ENCODE measurements at places on chromosomes 1 and 21. TPM values are rescaled to one million over a fixed set of nuclear protein-coding genes. Genes with fewer than 3 reads are reported as not detected.

The PSMG1 gene
- 32.2 TPM for total RNA-seq

The KIAA1614 gene
- 5.9 TPM for total RNA-seq

The TFF3 gene
- total RNA-seq: 0.87 TPM

The OR2T11 gene
- not detected for total RNA-seq

The AADACL4 gene
- total RNA-seq: not detected

The RGS8 gene
- not detected for total RNA-seq

The EPHB2 gene
- 136 TPM for total RNA-seq

The FCMR gene
- total RNA-seq: 0.05 TPM

The ACTRT2 gene
- total RNA-seq: not detected

The CLCA2 gene
- 0.17 TPM for total RNA-seq

The S100A1 gene
- total RNA-seq: 9.7 TPM

The LIN28A gene
- total RNA-seq: not detected

The GOLPH3L gene
- total RNA-seq: 13.4 TPM

The LRRC8C gene
- 5.7 TPM for total RNA-seq

The SLAMF8 gene
- total RNA-seq: 0.30 TPM

The PKP1 gene
- 0.15 TPM for total RNA-seq

The TRPM2 gene
- total RNA-seq: 0.52 TPM

The DNASE2B gene
- not detected for total RNA-seq

The FCRL5 gene
- total RNA-seq: not detected

The SHISA4 gene
- 16.1 TPM for total RNA-seq

The RNU1-4 gene
- total RNA-seq: under 0.01 TPM

The NBPF6 gene
- total RNA-seq: not detected

The BATF3 gene
- 0.55 TPM for total RNA-seq

The RGS7 gene
- total RNA-seq: not detected

The SLC44A5 gene
- total RNA-seq: 1.7 TPM

The RAB42 gene
- 49.0 TPM for total RNA-seq

The TIE1 gene
- total RNA-seq: 0.94 TPM

The CALML6 gene
- not detected for total RNA-seq

The GBP4 gene
- 0.55 TPM for total RNA-seq

The MARCKSL1 gene
- total RNA-seq: 70.9 TPM

The TMCO2 gene
- not detected for total RNA-seq

The PLA2G5 gene
- not detected for total RNA-seq

The RXFP4 gene
- total RNA-seq: not detected

The LMOD1 gene
- total RNA-seq: 0.17 TPM

The APOBEC4 gene
- not detected for total RNA-seq

The ADAMTSL4 gene
- total RNA-seq: 7.4 TPM

The S100A7 gene
- total RNA-seq: not detected

The LY9 gene
- not detected for total RNA-seq

Data from renal cortical epithelial cell (primary cell).